ENCODE measurements at places on chromosomes 16 and 17. TPM values are rescaled to one million over a fixed set of nuclear protein-coding genes. Genes with fewer than 3 reads are reported as not detected.

- H3K27ac ChIP-seq: no peak overlapping the region
- no peak overlapping the region for H3K4me3 ChIP-seq
- no peaks in the 10 kb centered on the region for H3K27me3 ChIP-seq
- no peak for DNase-seq
Measured at GRCh38 chr17:37677021-37677420, 33.8 kb upstream of the DDX52 start.

DNA sequence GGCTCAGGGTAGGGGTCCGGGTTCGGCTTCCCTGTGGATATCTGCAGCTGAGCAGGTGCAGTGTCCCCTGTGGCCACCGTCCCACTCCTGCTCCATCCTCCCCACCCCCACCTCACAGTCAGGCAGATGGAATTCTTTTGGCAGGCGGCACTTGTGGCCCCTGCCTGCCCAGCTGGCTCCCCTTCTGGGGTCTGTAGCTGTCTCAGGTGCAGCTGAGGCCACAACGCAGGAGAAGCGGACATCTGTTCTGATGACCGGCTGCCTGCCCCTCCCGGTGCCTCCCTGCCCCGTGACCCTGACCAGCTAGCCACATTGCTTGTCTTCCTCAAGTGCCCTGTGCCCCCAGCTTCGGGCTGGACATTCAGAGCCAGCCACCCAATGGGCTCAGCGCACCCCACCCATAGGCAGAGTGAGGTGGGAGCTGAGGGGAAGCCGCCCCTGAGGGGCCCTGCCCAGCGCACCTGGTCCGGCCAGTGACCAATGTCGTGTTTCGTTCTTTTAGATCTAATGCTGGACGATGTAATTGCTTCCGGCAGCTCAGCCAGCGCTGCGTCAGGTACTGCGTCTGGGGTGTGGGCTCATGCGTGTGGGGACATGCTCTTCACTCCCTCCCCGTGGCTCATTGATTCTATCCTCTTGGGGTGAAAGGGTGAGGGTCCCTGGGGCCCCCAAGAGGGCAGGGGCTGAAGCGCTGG is 25.2 kb upstream of the ABCC3 start:
- no peaks in the 10 kb centered on the region for H3K27me3 ChIP-seq
- no peak overlapping the region for H3K27ac ChIP-seq
- DNase-seq: no peak
- no peak overlapping the region for H3K4me3 ChIP-seq
- H3K36me3 ChIP-seq: no peaks in the 10 kb centered on the region
- no peaks in the 10 kb centered on the region for H3K4me1 ChIP-seq

GRCh38 chr17:35795007-35795870 is at the start of gene MMP28:
TSS of gene MMP28 (minus strand) at chr17:35795641. CDS start at chr17:35795377, 264 bp downstream.
- no peaks in the 10 kb centered on the region for H3K36me3 ChIP-seq
- DNase-seq: peak; percentile 49
- H3K27me3 ChIP-seq: no peaks in the 10 kb centered on the region
- peaks cover 21% of the 10 kb centered on the region for H3K4me1 ChIP-seq
- H3K27ac ChIP-seq: peak within 1 kb of the TSS; percentile 4

GRCh38 chr16:54040480-54040879 is 246.1 kb downstream of the IRX3 start:
- H3K4me1 ChIP-seq: no peaks in the 10 kb centered on the region
- no peaks in the 10 kb centered on the region for H3K36me3 ChIP-seq
- H3K4me3 ChIP-seq: no peak overlapping the region
- no peaks in the 10 kb centered on the region for H3K27me3 ChIP-seq
- no peak overlapping the region for H3K27ac ChIP-seq

GRCh38 chr17:48552466-48553189 is 7.7 kb upstream of the HOXB2 start:
- no peaks in the 10 kb centered on the region for H3K27me3 ChIP-seq
- no peaks in the 10 kb centered on the region for H3K4me1 ChIP-seq
- no peak overlapping the region for H3K27ac ChIP-seq

DNA sequence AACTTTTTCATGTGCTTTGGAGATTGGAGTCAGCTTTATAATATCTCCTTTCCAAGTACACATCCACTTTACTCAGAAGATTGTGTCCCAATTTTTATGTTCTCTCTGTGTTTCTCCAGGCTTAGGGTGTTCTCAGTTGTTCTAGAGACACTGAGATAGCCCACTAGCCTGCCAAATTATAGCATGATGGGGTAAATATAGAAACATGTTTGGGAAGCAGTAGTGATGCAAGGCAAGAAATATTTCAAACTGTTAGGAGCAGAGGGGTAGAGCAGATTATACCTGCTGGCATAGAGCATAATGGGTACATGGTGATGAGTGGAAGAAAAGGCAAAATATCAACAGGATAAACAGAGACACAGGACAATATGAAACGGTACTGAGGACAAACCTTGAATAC is 12.4 kb downstream of the SLFN11 start:
- no peaks in the 10 kb centered on the region for H3K36me3 ChIP-seq
- H3K4me3 ChIP-seq: no peak overlapping the region
- no peaks in the 10 kb centered on the region for H3K4me1 ChIP-seq
- H3K27ac ChIP-seq: no peak overlapping the region
- no peaks in the 10 kb centered on the region for H3K27me3 ChIP-seq
- DNase-seq: no peak

GRCh38 chr16:68399456-68399855 is 48.9 kb downstream of the SMPD3 start:
- no peak for DNase-seq
- no peak overlapping the region for H3K27ac ChIP-seq
- H3K4me1 ChIP-seq: peaks cover 18% of the 10 kb centered on the region

GRCh38 chr16:75287708-75288107 is 36.3 kb upstream of the BCAR1 start:
- H3K27me3 ChIP-seq: no peaks in the 10 kb centered on the region
- no peak overlapping the region for H3K27ac ChIP-seq
- DNase-seq: no peak
- peaks cover 18% of the 10 kb centered on the region for H3K4me1 ChIP-seq

HBA1 gene
- 1.1 TPM for total RNA-seq

CA5A gene
- total RNA-seq: not detected

TAT gene
- not detected for total RNA-seq

KRTAP1-5 gene
- not detected for total RNA-seq

Data from naive thymus-derived CD4-positive, alpha-beta T cell (primary cell).